ENCODE measurements at places on chromosomes 12 and 14.

DNA sequence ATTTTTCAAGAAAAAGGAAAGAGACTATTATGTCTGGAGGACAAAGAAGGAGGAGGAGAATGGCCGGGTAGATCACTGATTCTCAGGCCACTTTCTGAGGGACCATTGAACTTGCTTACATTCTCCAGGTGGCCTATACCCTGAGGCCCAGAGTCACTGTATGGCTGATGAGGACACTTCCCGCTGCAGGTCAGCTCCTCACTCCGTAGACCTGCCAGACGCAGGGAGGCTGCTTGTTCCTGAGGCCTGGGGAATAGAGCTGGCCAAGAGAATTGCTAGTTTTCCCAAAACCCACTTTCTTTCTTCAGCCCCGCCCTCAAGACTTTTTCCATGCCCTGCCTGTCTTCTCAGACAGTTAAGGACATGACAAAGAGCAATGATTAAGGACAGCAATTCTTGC, 510.5 kb upstream of the TBX3 start:
- DNase-seq: no peak

DNA sequence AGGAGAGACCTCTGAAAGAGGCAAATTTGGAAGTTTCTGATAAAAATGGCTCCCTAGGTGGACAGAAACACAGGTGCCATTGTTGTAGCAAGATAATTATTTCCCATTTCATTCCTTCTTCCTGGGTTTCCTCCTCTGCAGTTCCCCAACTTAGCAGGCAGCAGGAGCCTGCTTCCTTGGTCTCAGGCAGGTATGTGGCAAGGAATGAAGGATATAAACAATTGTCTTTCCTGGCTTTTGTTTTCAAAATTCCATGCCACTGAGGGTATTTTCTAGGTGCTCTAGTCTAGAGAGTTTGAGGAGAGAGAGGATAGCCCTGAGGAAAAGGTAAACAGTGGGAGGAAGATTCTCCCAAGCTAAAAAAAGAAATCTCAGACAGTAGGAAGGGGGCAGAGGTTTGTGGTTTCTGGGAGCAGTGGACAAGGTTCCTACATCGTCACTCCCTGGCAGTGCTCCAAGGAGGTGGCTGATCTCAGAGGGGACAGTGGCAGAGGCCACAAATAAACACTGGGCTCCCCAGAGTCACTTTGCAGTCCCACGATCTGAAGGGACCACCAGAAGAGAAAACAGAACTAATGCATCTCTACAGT, 82.6 kb upstream of the IGF1 start:
- no peak for DNase-seq

DNA sequence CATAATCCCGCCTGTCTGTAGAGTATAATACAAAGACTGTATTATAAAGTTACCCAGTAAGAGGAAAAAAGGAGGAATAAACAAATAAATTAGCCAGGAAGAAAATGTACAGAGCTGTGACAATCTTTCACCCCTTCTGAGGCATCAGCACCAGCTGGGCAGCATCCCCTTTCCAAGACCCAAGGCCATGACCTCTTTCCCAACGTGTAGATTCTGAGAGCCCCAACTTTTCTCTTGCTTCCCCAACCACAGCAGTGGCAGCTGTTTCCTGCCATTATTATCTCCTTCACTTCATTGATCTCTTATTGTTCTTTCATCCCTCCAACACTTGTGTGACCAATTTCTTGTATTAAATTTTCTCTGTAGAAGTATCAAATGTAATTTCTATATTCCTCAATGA, 101.6 kb downstream of the BBS10 start:
- no peak for DNase-seq

- DNase-seq: no peak
Observed at GRCh38 chr12:64476844-64477243, 24.9 kb downstream of the TBK1 start.

DNA sequence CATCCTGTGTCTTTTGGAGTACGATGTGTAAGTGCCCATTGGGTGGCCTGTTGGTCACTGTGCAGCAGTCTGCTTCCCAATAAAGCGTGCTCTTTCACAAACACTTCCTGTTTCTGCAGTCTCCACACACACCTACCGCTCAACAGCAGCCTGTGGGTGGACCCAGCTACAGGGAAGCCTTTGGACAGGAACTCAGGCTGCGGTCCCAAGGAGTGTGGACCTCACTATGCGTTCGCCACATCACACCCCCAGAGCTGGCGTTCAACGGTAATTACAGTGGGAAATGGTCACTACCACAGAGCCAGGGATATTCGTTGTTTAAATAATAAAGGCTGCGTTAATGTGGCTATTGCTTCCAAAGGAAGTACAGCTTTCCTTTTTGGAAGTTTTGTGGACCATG, 16.2 kb downstream of the PSMC1 start:
- peak; percentile 84 for DNase-seq

DNA sequence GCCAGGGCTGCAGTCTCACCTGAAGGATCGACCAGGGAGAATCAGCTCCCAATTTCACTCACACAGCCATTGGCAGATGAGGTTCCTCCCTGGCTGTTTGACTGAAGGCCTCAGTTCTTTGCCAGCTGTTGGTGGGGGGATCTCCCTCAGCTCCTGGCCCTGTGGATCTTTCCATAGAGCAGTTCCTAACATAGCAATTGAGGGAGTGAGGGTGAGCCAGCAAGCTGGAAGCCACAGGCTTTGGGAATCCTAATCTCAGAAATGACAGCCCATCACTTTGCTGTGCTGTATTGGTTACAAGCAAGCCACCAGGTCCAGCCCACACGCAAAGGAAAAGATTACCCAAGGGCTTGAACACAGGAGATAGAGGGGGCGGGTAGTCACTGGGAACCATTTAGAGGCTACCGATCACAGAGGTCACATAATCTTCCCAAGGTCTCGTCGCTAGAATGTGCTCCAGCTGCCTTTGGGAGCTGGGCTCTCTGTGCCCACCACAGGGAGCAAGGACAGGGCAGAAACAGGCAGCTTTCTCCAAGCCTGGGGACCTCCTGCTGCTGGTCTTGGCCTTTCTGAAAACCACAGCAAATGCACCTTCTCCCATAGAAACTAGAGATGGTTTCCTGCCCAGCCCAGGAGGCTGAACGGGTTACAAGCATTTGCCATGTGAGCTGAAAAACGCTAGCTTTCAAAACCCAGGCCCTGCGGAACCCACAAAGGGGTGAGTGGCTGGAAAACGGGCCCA, 4.6 kb upstream of the OTUB2 start:
- DNase-seq: no peak

- DNase-seq: no peak
Observed at GRCh38 chr12:103751171-103751570, 89.9 kb downstream of the NT5DC3 start.

DNA sequence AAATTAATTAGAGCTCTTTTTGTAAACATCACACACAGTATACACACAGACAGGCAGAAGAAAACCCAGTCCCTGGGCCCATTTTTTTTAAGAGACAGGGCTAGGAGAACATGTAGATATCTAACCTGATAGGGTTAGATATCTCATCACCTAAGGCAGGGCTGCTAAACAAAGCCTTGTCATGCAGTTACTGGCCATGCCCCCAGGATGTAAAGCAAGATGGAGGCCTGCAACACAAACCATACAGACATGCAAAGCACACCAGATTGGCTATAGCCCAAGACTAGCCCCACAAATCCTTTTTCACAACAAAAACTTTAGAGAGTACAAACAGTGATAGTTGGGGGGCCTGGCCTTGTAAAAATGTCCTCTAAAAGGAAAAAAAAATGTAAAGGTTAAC, 20.5 kb downstream of the CLEC2A start:
- DNase-seq: no peak

DNA sequence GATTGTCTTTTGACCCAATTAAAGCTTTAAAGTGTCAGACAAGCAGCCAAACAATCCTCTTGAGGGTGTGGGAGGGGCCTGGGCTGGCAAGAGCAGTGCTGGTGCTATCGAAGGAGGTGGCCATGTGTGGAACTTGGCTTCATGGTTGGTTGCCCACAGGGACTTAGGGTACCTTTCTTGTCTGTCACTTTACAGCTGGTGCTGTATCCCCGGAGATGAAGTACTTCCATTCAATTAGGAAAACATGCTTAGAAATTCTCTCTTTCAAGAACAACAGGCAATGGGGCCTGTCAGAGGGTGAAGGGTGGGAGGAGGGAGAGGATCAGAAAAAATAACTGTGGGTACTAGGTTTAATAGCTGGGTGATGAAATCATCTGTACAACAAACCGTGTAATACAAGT, 86.5 kb downstream of the DAAM1 start:
- peak; percentile 80 for DNase-seq

- DNase-seq: no peak
Observed at GRCh38 chr14:61927060-61927459, 164.8 kb downstream of the SNAPC1 start.

DNA sequence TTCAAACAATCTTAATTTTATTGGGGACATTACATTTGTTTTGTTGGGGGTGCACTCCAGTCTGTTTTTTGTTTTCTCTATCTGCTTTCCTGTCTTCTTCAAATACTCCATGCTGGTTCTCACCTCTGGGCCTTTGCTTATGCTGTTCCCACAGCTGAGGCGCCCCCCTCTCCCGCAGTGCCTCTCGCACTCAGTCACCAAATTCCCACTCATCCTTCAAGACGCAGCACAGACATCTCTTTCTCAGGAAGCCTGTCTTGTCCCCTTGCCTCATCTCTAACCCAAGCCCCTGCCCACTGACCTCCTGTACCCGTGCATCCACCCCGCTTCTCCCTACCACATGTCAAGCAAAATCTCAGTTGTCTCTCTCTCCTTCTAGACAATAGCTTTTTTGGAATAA, 43.7 kb upstream of the PRMT8 start:
- no peak for DNase-seq

DNA sequence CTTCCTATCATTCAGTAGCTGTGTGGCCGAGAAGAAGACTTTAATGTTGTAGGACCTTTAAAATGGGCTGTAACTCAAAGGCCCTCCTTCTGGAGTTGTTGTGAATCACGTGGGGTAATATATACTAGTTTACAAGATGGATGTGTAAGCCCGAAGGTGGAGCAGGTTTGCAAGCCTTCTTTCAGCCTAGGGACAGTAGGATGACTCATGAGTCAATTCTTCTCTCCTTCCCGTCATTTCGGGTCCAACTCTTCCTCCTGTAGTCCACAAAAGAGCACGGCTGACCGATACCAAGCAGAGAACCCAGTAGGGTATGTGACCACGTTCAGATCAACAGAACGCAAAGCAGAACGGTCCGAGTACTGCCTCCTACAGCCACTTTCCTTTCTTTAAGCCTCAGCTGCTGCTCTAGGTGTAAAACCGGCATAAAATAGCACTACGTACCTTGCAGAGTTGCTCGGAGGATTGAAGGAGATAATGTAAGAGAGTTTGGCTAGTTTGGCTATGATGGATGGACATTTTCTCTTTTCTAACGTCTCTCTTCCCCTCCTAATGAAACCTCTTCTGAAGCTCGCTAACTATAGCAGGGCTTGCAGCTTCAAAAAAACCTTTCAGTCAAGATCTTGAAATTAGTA, 1.3 kb upstream of the RASSF3 start:
- no peak for DNase-seq

DNA sequence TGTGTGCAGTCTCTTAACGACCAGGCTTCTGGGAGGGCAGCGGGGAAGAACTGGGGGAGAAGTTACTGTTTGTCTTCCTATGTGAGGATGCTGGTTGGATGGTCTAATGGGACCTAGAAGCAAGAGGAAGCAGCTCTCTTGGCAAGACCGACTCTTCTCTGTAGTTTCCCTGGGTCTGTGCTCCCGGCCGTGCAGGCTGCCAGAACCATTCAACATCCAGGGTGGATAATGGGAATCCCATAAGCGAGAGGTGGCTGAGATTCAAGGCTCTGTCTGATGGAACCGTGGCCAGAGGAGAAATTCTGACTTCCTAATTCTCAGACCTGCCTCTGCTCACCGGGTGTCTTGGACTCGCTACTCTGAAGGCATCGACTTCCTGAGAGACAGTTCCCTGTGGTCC, 561.0 kb upstream of the TBX3 start:
- no peak for DNase-seq

DNA sequence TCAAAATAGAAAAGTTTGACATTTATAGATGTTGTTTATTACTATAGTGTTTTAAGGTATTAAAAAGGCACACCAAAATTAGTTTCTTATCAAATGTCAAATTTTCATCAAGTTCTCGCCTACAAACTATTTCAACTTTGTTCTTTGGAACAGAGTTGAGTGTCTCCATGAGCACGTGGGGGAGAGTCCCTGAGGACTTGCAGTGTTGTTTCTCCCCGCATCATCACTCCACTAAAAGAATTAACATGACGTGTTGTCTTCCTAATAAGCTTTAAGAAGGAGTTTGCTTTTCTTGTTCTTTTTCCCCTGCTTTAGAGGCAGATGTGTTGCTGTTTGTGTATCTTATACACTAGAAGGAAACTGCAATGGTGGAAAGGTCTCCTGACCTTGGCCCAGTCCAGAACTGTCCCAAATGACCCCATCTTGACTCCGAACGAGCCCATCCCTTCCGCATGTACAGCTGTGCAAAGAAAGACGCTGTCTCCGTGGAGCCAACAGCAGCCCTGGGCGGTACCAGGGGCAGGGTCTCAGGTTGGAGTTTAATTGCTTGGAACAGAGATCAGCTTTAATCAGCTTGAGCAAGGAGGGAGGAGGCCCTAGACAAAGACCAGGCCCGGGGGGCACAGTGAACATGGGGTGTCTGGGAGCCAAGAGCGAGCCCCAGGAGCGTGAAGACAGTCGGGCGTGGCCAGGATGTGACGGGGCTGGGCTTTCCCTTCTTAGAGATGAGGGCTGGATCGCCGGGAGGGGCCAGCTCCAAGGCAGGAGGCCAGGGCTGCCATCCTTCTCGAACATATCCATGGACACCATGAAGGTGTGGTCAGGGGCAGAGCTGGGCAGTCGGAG, 215.4 kb upstream of the RTL1 start:
- no peak for DNase-seq

- no peak for DNase-seq
Observed at GRCh38 chr12:95829395-95829794, 29.4 kb upstream of the SNRPF start.

- DNase-seq: no peak
Observed at GRCh38 chr12:30251546-30251945, 444.1 kb downstream of the IPO8 start.

DNA sequence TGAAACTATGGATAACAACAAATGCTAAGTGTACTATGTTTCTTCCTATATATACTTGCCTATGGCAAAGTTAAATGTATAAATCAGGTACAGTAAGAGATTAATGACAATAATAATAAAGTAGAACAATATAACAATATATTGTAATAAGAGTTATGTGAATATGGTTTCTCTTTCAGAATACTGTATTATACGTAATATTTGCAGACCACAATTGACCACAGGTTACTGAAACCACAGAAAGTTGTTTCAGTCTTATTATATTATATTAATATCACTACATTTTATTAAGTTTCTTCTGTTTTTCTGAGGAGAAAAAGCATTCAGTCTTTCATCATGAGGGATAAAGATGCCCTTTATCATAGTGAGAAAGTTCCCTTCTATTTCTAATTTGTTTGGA, 131.2 kb downstream of the EML1 start:
- no peak for DNase-seq

GRCh38 chr12:30794020-30794419, 39.3 kb upstream of the CAPRIN2 start:
- DNase-seq: no peak

- no peak for DNase-seq
Observed at GRCh38 chr12:85448548-85449139, 168.6 kb downstream of the ALX1 start.

GRCh38 chr12:103279444-103279843, 216.3 kb downstream of the C12orf42 start:
- no peak for DNase-seq

- no peak for DNase-seq
Observed at GRCh38 chr12:51913071-51914033, 6.0 kb downstream of the ACVRL1 start.
